ENCODE measurements at places on chromosomes 2 and 18.

GRCh38 chr2:46296840-46297545, at the start of gene EPAS1:
EPAS1 (plus strand) TSS chr2:46297407; CDS start chr2:46297912, 505 bp downstream.
- peak; percentile 77 for DNase-seq

- DNase-seq, result no peak
Observed at GRCh38 chr2:120873958-120874887, 138.6 kb downstream of the GLI2 start.

DNA sequence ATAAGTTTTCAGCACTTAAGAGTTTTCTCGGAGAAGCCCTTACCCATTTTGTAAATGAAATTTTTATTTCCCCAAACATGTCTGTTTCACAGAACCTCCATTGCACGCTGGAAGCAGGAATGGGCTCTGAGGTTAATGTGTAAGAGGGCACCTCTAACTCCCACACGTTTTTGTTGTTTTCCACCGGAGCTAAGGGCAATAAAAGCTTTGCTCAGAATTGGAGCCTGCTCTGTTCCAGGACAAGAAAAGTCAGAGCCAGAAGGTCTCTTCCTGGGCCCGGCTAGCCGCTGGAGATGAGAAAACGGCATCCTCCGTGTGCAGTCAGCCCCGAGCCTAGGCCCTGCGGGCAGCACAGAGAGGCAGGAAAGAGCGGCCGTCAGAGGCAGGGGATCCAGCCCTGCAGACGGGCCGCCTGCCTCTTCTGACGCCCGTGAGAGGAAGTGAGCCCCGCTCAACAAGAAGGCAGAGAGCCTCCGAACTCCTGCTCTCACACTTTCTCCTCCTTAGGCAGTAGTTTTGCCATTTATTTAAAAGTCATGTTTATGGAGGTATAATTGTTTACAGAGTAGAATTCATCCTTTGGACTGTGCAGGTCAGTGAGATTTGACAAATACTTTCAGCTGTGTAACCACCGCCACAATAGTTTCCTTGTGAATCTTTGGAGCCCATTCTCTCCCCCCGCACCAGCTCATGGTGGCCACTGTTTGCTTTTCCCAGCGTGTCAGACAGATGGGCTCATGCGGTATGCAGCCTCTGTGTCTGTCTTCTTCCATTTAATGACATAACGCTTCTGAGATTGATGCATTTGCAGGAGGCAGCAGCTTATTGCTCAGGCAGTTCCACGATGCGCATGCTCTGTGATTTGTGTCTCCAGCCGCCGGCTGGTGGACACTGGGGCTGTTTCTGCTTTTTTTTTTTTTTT, 117.3 kb downstream of the GALR1 start:
- DNase-seq, result no peak

GRCh38 chr2:197969391-197969893, 165.0 kb downstream of the PLCL1 start:
- no peak for DNase-seq

- no peak for DNase-seq
Observed at GRCh38 chr2:154439156-154439555, 259.3 kb upstream of the KCNJ3 start.

- DNase-seq, result no peak
Observed at GRCh38 chr2:115303-115702, 69.0 kb upstream of the FAM110C start.

GRCh38 chr2:49240608-49241007, 86.3 kb upstream of the FSHR start:
- no peak for DNase-seq

- DNase-seq, result no peak
Observed at GRCh38 chr2:113218283-113219091, 44.7 kb downstream of the PSD4 start.

- DNase-seq, result peak; percentile 61
Observed at GRCh38 chr18:35407871-35408481, 30.8 kb upstream of the ZNF396 start.

DNA sequence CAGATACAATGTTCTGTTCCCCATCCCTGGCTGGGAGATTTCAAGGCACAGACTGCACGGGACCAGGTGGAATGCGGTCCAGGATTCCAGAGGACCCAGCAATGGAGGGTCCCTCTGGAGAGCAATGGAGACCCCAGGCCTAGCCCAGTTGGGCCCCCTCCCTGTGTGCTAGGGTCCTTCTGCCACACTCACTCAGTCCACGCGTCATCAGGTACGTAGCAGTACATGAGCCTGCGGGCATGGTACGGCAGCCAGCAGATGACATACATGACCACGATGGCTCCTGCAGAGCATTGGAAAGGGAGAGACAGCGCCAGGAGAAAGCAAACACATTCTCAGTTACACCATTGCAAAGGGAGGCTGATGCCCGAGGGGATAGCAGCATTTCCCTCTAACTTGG, 10.1 kb downstream of the NTSR2 start:
- no peak for DNase-seq

DNA sequence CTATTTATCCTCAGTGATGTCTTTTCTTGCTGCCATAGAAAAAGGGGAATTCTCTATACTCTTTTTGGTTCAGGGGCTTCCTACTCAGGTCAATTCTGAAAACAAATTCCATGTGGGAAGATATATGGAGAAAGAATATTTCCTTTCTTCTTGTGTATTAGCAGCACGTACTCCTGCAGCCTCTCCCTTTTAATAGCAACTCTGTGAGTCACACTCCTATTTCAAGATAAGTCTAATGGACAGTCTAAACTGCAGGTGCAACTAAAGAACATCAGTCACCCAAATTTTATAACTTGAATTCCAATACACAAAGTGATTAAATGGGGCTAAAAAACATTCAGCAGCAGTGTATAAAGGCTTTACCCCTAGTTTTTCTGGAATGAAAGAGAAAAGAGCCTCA, 942.2 kb downstream of the CNTNAP5 start:
- DNase-seq, result no peak

GRCh38 chr2:188114014-188114413, 177.7 kb upstream of the GULP1 start:
- no peak for DNase-seq

DNA sequence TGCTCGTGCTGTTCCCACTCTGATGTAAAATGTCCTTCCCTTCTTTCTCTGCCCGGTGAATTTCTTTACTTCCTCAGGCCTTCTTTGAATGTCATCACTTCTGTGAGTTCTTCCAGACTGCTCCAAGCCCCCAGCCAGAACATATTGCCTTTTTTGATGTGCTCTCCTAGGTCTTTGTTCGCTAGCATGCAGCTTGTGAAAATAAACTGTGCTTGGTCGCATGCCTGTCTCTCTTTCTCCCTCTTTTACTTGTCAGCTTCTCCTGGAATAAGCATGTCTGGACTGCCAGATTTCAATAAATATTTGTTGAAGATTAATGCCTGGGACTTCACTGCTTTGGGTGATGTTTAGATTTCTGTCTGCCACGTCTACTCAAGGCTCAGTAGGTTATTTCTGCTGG, 82.7 kb upstream of the ARHGAP28 start:
- DNase-seq, result no peak

DNA sequence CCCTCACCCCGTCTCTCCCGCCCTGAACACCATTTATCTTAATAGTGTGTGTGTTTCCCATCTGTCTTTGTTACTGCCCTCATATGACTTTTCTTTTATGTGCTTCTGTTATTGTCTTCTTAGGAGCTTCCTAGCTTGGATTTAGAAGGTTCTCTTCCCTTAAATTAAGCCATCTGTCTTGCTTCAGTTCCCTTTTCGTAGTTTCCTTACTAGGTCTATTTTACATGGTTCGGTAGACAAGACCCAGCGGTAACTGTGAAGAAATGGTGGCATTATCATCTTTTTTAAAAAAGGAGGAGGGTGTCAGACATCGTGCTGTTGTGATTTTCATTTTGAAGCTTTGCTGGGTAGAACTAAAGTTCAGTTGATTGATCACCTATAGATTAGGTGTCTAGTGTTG, 10.3 kb downstream of the NCK2 start:
- DNase-seq, result no peak

DNA sequence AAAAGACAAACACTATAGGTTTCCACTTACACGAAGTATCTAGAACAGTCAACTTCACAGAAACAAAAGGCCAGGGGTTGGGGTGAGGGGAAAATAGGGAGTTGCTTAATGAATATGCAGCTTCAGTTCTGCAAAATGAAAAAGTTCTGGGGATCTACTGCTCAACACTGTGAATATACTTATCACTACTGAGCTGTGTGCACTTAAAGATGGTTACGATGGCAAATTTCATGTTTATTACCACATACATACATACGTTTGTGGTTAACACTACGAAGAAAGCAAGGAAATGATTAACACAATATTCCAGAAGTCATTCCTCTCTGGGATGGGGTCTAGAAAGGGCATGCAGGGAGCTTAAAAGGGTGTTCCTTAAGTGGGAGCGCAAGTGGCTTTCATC, 19.3 kb downstream of the MBOAT2 start:
- DNase-seq, result no peak

DNA sequence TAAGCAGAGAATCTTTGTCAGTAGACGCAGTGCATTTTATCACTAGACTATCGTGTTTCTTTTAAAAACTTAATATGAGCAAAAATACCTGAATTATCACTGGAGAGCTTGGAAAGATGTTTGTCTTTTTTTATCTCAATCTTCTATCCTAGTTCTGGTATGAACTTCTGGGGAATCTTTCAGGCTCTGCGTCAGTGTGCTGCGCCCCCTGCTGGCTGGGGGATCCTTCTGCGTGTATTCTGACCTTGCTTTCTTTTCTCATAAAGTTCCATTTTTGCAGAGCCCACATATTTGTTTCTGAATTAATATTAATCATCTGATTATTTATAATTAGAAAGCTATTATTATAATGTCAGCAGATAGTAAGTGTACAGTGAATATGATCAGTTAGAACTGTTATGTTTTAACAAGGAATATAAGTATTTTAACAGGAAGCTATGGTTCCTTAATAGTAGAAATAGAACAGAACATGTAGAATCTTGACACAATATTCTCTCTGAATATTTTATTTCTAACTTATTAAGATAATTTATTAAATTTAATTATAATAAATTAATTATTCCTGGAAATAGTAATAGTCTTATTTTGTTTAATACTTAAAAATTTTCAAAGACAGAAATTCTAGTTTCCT, 945.0 kb upstream of the CRIM1 start:
- DNase-seq, result no peak

GRCh38 chr2:11344342-11344955, at the start of gene ROCK2:
ROCK2 (minus strand) TSS chr2:11344636; CDS start chr2:11344136, 500 bp downstream.
- peak; percentile 41 for DNase-seq

DNA sequence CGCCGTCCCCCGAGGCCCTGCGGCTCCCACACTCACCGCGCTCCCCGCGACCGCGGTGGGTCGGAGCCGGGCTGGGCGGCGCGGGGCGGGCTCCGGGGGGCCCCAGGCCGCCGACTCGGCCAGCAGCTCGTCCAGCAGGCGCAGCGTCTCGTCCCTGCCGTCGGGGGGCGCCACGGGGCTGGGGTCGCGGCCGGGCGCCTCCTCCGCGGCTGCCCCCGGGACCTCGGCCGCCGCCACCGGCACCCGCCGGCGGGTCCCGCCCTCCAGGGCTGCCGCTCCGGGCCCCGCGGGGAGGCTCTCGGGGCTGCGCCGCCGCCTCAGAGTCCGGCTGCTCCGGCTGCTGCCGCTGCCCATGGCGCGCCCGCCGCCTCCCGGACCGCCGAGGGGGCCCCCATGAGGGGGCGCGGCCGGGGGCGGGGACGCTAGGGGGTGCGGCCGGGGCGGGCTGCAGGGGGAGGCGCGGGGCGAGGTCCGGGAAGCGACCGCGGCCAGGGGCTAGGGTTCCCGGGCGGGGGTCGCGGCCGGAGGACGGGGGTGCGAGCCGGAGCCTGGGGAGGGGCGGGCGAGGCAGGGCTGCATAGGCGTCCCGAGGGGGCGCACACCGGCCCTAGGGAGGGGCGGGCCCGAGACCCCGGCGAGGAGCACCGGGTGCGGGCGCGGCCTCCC, at the start of gene CYS1:
Gene CYS1, minus strand, starts transcription at position 542 of the 666 bp plus-strand sequence. Its CDS starts 188 bp downstream, at position 354.
- DNase-seq, result peak; percentile 41

- peak; percentile 34 for DNase-seq
Observed at GRCh38 chr2:74333175-74333574, 10.0 kb downstream of the SLC4A5 start.

DNA sequence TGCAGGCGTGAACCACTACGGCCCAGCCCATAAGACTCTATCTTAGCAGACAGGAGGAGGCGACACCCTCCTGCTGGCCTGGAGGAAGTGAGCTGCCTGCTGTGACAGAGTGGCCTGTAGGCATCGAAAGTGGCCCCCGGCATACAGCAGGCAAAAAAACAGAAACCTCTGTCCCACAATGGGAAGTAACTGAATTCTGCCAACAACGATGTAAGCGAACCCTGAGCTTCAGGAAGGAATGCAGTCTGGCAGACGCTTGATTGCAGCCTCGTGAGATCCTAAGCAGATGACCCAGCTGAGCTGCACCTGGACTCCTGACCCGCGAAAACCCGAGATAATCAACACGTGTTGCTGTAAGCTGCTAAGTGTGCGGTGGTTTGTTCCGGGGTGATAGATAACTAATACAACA, 13.6 kb downstream of the MRO start:
- DNase-seq, result no peak

- DNase-seq, result no peak
Observed at GRCh38 chr2:133603109-133603508, 34.8 kb upstream of the NCKAP5 start.

- peak; percentile 36 for DNase-seq
Observed at GRCh38 chr2:84865181-84865783, 15.6 kb downstream of the TRABD2A start.

DNA sequence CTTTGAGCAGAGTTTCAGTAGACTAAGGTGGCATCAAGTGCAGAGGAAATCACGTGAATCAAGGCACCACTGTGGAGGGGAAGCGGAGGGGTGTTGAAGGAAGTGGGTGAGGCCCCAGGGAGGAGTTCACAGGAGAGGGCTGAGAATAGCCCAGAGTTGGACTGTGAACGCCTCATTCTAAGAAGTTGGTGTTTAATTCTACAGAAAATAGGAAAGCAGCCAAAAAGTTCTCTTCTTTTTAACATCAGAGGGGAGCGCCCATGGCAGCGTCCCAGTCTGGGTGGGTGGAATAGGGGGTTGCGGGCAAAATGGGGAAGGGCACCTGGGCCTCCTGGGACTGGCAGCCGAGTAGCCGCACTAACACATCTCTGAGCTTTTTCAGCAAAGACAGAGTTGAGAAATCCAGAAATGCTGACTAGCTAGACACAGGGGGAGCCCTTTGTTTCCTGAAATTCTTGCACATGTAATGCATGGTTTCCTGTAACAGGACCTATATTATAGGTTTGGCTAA, 97.0 kb downstream of the NEB start:
- peak; percentile 88 for DNase-seq

- no peak for DNase-seq
Observed at GRCh38 chr18:55323051-55323994, 264.7 kb downstream of the TCF4 start.

DNA sequence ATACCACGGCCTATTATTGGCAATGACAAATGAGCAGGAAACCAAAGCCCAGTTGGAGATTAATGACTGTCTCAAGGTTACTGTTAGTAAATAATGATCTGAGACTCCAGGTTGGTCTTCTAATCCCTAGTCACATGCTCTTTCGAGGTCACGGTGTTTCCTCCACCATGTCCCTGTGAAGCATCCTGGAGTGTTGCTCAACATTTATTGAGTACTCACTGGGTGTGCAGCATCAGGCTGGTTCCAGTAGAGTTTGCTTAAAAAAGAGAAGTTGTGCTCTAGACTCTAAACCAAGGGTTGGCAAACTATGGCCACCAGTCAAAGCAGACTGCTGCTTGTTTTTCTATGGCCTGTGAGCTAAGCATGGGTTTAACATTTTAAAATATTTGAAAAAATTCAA, 263.8 kb upstream of the ATP5MC3 start:
- no peak for DNase-seq

- DNase-seq, result peak; percentile 52
Observed at GRCh38 chr2:27765621-27766286, 5.8 kb upstream of the MRPL33 start.

Measured in T-helper 2 cell (primary cell).